ENCODE measurements at places on chromosomes 7 and 10. TPM values are rescaled to one million over a fixed set of nuclear protein-coding genes. Genes with fewer than 3 reads are reported as not detected.
A peak's percentile ranks its signal among the peaks of the same experiment; 100 is the strongest.

GRCh38 chr7:156177422-156178055, 365.3 kb upstream of the SHH start:
- no peak overlapping the region for H3K27ac ChIP-seq
- no peaks in the 10 kb centered on the region for H3K36me3 ChIP-seq
- H3K4me1 ChIP-seq = no peaks in the 10 kb centered on the region
- H3K27me3 ChIP-seq = no peaks in the 10 kb centered on the region
- DNase-seq = no peak

DNA sequence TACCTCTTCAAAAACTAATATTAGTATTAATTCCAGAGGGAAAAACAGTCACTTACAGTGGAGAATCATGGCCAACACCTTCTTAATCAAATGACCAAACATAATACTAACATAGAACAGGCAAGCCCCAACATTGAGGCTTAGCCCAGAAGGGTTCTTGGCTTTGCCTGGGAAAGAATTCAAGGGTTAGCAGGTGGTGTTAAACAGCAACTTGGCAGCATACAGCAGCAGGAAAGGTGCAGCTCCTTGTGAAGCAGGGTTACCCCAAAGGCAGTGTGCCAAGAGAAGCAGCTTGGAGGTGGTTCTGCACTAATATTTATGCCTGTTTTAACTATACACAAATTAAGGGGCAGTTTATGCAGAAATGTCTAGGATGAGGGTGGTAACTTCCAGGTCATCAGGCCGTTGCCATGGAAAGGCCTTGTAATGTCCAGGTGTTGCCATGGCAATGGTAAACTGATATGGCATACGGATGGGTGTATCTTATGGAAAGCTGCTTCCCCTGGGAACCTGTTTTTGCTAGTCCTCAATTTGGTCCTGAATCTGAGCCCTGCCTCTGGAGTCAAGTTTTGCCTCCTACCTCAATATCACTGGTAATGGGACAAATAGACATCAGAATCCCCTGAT, 27.2 kb upstream of the BEND7 start:
- DNase-seq = no peak
- no peaks in the 10 kb centered on the region for H3K4me1 ChIP-seq
- H3K4me3 ChIP-seq = no peak overlapping the region
- H3K36me3 ChIP-seq = no peaks in the 10 kb centered on the region
- H3K27ac ChIP-seq = no peak overlapping the region

GRCh38 chr7:79911420-79911819, 223.2 kb upstream of the GNAI1 start:
- no peak overlapping the region for H3K4me3 ChIP-seq
- no peak for DNase-seq
- no peak overlapping the region for H3K27ac ChIP-seq
- H3K27me3 ChIP-seq = no peaks in the 10 kb centered on the region

DNA sequence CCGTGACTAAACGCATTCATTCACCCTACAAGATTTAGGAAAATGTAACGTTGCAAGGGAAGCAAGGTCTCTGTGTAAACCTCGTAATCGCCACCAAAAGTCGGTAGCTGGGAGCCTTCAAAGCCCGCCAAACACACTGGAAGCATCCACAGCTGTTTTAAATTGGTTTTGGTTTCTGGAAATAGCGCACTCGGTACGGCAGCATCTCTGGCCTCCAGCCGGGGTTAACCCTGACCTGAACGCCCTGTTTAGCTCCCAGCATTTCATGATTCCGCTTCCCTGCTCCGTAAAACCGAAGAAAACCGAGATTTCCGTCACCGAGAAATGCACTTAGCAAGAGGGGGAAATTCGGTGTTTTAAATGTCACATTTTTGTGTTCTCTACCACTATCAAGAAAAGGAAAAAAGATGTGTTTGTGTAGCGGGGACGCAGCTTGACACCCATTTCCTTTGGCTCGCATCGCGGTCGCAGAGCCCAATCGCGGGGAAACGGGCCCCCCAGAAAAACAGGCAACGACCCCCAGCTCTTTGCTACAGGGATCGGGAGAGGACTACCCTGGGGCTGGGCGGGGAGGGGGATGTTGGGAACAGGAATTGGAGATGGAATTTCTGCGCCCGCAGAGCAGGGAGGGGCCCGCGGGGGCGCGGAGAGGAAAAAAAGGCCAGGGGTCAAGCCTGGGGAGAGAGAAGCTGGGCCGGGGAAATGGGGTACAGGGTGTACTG, 646 bp downstream of the SGCE start:
- H3K27ac ChIP-seq = no peak overlapping the region
- no peaks in the 10 kb centered on the region for H3K36me3 ChIP-seq
- no peak for DNase-seq
- peak overlapping the region; percentile 63 for H3K4me3 ChIP-seq
- no peaks in the 10 kb centered on the region for H3K4me1 ChIP-seq

GRCh38 chr10:110416776-110417711, 80.7 kb upstream of the DUSP5 start:
- H3K4me3 ChIP-seq = no peak overlapping the region
- H3K4me1 ChIP-seq = peaks cover 4% of the 10 kb centered on the region
- no peaks in the 10 kb centered on the region for H3K36me3 ChIP-seq
- no peak overlapping the region for H3K27ac ChIP-seq
- H3K27me3 ChIP-seq = no peaks in the 10 kb centered on the region

Gene MYO3A
- 5.3 TPM for total RNA-seq

All from H1 (cell line).